Activated naive CD4-positive, alpha-beta T cell treated with anti-CD3 and anti-CD28 coated beads, Interleukin-2, amount 50 U/mL, for 16 hours (primary cell): ENCODE measurements at places on chromosomes 5 and 9.

DNA sequence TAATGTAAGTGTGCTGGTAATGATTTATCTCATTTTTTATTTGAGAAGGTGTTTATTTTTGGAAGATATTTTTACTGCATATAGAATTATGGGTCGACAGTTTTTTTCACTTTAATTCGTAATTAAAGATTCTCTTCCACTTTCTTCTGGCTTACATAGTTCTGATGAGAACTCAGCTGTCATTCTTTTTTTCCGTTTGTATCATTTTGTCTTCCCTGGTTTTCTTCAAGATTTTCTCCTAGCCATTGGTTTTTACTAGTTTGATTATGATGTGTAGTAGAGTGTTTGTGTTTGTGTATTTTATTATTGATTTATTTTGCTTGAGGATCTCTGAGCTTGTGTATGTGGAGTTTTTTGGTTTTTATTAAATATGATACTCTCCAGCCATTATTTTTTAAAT is 21.7 kb downstream of the SLF1 start:
- DNase-seq = no peak

- DNase-seq = no peak
Observed at GRCh38 chr9:21075484-21075883, 2.3 kb downstream of the IFNB1 start.

DNA sequence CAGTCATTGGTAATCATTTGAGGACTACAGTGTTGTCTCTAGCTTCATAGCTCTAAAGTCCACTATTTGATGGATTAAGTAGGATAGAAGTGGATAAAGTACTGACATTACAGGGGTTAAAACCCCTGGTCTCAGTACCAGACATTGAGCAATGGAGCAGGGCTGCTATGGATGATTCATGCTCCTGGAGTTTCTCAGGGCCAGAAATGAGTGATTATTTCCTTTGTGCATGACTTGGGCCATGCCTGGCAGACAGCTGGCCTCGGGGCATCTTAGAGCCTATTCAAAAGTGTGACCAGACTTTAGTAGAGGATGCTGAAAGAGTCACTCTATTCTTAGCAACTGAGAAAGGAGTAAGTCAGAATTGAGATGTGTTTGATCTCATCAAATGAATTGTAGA is 350.7 kb upstream of the TLE4 start:
- DNase-seq = no peak

DNA sequence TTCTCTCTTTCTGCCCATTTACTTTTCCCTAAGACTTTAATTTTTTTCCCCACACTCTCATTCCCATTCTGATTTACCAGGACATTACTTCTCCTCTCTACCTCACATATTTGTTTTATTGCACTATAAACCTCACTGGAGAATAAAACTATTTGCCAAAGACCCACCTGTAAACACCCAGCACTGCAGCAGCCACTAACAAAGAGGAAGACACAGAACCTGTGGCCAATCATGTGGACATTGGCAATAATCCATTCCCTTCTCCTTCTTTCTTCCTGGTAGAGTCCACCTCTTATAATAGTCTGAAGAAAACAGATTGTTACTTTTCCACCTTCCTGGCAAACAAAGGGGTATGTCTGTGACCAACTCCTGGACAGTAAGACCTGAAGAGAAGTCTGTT is 8.3 kb upstream of the THBS4 start:
- no peak for DNase-seq

- DNase-seq = peak; percentile 76
Observed at GRCh38 chr5:111223787-111224560, at the start of gene CAMK4. TSS of gene CAMK4 (plus strand) at chr5:111224384. CDS start at chr5:111224484, 100 bp downstream.

DNA sequence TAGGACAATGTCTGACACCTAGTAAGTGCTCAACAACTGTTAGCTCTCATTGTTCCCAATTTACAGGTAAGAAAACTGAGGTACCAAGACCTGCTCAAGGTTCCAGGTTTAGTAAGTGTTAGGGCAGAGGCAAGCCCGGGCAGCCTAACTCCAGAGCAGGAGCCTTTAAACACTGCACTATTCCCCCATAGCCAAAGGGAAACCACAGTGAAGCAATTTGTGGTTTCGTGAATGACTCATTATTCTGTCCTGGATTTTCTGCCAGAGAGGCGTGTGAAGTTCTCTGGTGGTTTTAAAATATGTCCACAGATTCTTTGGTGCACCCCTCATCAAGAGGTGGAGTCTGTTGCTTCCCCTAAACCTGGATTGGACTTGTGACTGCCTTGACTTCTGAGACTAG is 1.0 kb upstream of the MCC start:
- no peak for DNase-seq

DNA sequence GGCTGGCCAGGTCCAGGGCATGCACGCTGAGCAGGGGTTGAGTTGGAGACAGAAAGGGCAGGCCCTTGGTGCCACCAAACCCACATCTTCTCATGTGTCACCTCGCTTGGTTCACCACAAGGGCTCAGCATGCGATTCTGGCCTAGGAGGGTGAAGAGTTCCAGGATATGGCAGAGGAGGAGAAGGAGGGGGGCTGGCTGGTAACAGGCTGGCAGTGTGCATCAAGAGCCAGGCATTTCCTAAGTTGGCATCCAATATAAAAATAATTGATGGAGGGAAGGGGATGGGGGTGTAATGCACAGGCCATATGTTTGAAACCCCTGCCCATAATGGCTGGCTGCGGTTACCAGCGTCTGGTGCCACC is 255.6 kb downstream of the NFIB start:
- no peak for DNase-seq

DNA sequence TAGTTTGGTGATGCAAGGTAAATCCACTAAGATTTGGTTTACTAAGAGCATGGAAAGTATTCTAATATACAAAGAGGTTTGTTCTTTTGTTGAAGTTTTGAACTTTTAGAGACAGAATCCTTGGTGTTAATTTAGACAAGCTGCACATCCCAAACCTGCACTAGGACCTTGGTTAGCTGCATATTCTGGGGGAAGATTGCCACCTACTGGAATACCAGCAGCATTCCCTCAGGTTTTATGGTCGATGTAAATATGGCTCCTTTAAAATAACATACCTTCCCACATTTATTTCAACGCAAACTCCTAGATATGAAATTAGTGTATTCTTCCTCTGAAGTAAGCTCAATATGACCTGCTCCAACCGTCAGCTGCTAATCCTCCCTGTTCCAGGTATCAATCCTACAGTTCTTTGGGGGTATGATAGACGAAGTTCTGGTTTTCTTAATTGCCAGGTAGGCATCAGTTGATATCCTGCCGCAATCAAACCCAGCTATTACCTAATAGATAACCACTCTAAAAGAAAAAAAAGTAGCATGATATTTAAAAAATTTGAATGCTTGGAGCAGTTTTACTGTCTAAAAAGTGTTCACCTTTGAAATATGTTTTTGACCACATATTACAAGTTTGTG is 624.1 kb downstream of the ISL1 start:
- DNase-seq = no peak

GRCh38 chr9:134306636-134307600 is 19.3 kb upstream of the RXRA start:
- no peak for DNase-seq

DNA sequence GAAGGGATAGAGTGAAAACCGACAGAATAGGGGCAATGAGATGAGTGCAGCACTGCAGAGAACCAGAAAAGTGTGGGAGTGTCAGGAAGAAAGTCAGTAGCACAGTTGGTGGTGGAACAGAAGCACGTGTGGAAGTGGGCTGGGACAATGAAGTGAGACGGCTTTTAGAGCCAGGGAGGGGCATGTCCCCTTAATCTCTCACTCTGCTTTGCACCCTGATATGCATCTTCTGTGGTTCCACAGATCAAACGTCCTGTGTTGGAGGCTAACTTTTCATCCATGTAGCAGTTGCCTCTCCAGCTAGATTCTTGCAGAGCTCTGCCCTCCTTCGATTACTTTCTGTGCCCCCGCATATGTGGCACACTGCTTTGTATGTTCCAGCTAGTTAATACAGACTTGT is 163.6 kb downstream of the DOCK8 start:
- DNase-seq = no peak

- no peak for DNase-seq
Observed at GRCh38 chr5:148966348-148966747, 96.5 kb downstream of the SH3TC2 start.

- no peak for DNase-seq
Observed at GRCh38 chr9:8855046-8855445, 1055.5 kb upstream of the DMAC1 start.

DNA sequence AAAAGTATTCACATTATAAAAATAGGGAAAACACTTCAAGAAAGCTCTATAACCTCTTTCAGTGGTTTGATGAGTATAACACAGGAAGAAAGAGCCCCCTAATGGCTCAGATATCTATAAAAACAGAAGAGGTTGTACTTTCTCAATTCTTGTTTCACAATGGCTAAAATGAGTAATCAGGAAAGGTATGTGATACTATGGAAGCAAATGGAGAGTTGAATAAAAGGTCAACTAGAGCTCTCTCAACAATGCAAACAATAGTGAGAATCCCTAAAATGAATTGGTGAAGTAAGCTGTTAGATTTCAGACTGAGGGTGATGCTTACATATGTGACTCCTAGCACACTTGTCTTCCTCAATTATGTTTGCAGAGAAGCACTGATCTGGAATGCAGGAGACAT is 584.6 kb upstream of the CDH18 start:
- no peak for DNase-seq

DNA sequence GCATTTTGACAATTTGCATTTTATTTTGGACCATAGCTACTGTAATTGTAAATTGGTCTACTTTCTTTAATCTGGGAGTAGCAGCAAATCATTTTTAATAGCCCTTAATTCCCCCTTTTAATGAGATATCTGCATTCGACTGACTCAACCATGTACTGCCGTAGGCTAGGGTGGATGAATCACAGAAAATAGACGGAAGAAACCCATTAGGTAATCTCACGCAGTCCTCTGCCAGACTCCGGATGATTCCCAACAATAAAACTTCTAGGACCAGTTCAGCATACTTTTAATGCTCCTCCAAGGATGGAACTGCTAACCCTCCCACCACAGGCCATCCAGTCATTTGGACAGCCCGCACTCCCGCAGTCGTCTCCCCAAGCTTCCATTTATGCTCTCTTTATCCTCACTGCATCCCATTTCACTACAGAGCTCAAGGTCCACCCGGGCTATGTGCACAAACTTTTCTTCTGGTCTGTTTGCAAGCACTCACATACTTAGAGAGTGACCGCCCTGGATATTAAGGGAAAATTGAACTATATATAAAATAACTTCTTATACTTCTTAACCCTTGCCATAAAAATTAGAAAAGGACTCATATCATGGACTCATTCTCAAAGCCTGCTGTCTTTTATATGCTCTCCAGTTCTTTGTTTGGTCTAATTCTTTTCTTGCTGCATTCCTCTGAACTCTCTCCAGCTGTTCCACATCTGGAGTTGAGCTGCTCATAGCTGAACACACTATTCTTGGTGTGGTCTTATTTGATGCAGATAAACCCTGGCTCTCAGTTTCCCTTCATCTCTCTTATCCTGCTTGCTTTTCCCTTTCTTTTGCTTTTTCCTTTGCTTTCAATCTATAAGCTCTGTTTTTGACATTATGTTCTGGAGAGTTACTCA is 326.6 kb downstream of the ARL15 start:
- DNase-seq = no peak

DNA sequence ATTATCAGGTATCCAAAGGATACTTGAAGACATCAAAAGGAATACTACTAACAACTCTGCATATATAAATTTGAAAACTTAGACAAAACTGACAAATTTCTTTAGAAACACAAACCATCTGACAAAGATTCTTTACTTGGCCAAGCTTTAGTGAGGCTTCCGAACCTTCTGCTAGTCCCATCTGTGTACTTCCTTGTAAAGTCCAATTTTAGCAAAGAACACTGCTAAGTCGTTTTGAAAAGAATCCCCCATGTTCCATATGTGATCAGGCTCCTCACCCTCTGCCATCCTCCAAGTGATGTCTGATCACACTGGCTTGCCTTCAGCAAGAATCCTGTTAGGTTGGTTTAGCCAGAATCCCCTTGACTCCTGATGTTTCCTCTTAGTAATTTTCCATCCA is 150.0 kb upstream of the ACO1 start:
- DNase-seq = no peak

DNA sequence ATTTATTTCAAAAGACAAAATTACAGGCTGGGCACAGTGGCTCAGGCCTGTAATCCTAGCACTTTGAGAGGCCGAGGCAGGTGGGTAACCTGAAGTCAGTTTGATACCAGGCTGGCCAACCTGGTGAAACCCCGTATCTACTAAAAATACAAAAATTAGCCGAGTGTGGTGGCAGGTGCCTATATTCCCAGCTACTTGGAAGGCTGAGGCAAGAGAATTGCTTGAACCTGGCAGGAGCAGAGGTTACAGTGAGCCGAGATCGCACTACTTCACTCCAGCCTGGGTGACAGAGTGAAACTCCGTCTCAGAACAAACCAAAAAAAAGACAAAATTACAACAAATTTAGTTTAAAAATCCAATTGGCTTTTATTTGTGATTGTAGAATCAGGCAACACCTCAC is 14.3 kb upstream of the SLC30A5 start:
- no peak for DNase-seq

GRCh38 chr9:8628791-8629190 is 829.2 kb upstream of the DMAC1 start:
- DNase-seq = no peak

DNA sequence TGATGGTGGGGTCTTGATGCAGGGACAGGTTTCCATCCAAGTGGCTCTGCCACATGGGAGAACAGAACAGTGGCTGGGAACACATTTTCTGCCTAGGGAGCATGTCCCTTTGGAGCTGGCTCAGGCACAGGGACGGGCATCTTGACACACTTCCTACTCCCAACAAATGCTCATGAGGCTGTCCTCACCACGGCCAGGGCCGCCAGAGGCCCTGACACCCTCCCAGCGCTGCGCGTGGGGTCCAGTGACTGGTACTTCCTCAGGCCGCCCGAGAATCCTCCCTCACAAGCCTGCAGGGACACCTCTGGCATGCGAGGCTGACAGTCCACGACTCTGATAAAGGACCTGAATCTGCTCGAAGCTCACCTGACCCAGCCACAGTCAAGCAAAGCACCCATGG is 61.0 kb upstream of the SARDH start:
- DNase-seq = no peak

DNA sequence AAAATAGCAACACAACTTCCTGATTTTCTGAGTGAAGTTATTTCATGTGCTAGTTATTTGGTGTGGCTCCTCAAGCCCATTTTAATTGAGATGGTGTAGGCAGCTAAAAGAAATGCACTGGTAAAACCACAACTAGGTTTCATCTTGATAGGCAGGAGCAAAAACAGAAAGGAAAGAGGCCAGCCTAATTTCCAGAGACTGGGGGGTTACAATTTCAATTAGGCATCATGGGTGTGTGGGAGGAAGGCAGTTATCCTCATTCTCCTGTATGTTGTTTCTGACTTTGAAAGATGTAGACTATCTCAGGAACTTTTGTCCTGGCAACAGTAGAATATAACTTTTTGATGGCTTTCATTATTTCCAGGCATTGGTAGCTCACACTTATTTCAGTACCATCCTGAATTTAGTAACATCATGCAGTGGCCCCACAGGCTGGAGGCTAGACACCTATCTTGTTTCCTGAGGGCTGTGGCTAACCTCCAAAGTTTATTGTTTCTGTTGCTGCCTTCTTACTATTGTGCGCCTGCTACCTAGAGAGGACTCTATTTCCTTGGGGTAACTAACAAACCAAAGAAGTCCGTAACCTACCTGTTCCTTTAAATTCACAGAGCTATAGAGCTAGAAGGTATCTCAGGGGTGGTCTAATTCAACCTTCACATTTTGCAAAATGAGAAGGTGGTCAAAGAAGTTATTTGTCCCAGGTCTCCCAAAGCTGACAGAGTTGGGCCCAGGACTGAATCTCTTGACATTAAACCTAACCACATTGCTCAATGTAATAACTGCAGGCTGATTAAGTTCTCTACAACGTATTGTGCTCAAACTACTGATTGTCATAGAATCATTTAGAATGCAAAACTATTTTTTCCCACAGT is 42.4 kb downstream of the FYB1 start:
- DNase-seq = no peak

GRCh38 chr9:97220894-97221477 is 86.5 kb upstream of the CCDC180 start:
- peak; percentile 14 for DNase-seq
